ENCODE measurements at places on chromosomes 12 and 14.

- DNase-seq = no peak
These were observed 7.2 kb downstream of the CARMIL3 start for GRCh38 chr14:24058951-24059475.

DNA sequence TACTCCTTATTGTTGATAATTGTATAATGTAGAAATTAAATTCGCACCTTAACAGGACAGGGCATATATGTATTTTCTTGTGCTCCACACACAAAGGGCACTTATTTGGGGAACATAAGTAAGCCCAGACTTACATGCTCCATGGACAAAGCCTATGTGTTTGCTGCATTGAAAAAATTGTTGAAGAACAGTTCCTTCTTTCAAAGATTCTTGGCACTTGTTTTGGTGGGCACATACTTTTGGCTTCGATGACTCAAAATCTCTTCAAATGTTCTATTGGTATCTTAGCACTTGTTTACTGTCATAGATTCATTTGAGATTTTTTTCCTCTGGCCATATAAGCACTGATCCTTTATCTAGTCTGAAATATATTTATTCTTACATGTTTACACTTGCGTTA lies 1.4 kb upstream of the MAP4K5 start:
- DNase-seq = peak; percentile 47

DNA sequence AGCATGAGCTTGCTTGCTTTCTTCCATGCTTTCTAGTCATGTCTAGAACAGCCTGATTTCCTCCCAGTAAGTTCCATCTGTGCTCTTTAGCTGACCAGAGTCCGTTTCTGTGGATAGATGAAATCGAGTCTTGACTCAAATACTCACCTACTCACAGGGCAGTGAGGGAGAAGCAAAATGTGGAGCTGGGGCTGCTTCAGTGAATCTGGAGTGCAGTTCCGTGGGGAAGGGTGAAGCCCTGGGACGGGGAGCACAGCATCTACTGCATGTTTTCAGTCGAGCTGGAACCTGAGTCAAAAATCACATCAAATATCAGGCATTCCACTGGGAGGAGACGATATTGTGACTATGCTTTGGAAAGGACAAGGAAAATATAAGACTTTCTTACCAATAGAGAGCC lies 70.3 kb upstream of the PRMT8 start:
- no peak for DNase-seq

- DNase-seq = peak; percentile 87
These were observed 369.0 kb downstream of the DIO2 start for GRCh38 chr14:79842270-79842669.

GRCh38 chr12:119634743-119635142 lies 33.2 kb upstream of the PRKAB1 start:
- DNase-seq = no peak

- peak; percentile 74 for DNase-seq
These were observed 7.3 kb upstream of the FIGNL2 start for GRCh38 chr12:51855586-51856428.

GRCh38 chr12:7161811-7162210 lies 27.7 kb upstream of the PEX5 start:
- peak; percentile 35 for DNase-seq

- no peak for DNase-seq
These were observed 479.9 kb upstream of the NOVA1 start for GRCh38 chr14:27077710-27078109.

DNA sequence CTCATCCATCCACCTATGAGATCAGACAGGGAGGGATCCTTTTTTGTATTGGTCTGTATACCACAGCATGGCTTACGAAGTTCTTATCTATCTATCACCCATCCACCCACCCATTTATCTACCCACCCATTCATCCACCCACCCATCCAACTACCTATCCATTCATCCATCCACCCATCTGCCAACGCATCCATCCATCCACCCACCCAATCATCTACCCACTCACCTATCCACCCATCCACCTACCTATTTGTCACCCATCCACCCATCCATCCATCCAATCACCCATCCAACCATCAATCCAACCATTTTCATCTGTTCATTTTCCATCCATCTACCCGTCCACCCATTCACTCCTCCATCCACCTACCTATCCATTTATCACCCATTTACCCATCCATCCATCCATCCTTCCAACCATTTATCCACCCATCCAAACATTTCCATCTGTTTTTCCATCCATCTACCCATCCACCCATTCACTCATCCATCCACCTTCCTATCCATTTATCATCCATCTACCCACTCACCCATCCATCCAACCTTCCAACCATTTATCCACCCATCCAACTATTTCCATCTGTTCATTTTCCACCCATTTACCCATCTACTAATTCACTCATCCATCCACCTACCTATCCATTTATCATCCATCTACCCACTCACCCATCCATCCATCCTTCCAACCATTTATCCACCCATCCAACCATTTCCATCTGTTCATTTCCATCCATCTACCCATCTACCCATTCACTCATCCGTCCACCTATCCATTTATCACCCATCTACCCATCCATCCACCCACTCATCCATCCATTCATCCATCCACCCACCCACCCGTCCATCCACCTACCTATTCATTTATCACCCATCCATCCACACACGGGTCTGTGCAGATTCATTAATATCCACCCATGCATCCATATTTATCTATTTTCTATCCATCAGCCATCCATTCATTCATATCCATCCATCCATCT lies 13.3 kb downstream of the SDS start:
- no peak for DNase-seq

DNA sequence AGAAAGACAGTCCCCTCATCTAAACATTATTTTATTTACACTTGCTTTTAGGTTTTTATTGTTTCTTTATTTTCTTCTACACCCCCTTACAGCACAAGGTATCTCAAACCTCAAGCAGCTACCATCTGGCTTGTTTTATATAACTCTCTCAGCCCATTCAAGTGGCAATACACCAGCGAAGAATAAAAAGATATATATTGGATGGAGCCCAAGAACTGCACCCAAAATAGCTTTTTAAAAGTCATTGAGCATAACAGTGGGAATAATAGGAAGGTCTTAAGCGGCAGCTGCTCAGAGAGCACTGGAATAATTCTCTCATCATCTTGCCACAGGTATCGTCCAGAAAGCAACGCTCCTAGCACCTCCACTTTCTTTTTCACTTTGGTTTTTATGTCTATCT lies 322.5 kb downstream of the SYT1 start:
- DNase-seq = no peak

DNA sequence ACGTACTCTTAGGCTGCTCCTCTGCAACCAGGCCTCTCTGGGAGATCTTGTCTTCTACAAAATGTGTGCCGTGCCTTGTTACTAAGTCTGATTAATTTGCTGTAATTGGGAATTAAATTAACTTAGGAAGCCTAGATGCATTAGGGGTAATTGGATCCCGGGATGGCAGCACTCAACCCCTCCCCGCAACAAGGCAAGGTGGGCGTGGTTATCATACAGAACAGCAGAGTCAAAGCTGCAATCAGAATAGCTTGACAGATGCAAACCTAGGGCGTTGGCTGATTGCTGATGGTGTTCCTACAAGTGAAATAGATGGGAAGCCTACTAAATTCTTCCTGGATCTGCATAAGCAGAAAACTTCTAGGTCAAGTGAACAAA lies 34.5 kb upstream of the NFYB start:
- no peak for DNase-seq

- DNase-seq = no peak
These were observed 104.0 kb downstream of the WIF1 start for GRCh38 chr12:65016881-65017650.

DNA sequence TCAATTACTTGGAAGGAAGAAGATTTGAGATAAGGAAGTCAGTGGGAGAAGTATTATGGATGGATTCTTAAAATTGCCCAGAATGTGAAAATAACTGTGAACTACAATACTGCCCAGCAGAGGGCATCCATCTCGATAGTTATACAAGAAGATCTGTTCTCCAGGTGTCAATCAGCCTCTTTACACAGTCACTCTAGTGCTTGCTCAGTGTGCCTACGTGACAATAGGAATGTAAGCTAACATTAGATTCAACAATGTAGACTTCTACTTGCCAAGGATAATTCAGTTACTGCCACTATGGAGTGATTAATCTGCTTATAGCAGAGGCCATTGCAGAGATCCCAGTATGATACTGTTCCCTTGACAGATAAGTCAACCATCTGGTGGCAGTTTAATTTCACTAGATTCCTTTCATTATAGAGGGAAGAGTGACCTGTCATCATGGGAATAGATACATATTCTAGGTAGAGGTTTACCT lies 10.6 kb upstream of the MAP4K5 start:
- DNase-seq = peak; percentile 61

- DNase-seq = no peak
These were observed 16.2 kb upstream of the SERPINA1 start for GRCh38 chr14:94404561-94404960.

DNA sequence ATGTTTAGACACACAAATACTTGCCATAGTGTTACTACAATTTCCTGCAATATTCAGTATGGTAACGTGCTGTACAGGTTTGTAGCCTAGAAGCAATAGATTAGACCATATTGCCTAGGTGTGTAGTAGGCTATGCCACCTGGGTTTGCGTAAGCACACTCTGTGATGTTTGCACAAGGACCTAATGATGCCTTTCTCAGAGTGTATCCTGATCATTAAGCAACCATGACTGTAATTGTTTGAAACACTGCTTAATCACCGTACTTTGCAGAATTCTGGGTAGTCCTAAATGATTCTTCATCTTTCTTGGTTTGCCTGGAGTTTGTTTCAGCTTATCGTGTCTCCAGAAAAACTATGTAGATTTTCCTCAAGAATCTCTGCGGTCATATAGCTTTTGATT lies 11.2 kb upstream of the TCP11L2 start:
- no peak for DNase-seq

GRCh38 chr14:36768638-36769337 lies 107.1 kb downstream of the PAX9 start:
- DNase-seq = no peak

GRCh38 chr14:35034440-35034833 lies 11.6 kb upstream of the FAM177A1 start:
- DNase-seq = no peak

DNA sequence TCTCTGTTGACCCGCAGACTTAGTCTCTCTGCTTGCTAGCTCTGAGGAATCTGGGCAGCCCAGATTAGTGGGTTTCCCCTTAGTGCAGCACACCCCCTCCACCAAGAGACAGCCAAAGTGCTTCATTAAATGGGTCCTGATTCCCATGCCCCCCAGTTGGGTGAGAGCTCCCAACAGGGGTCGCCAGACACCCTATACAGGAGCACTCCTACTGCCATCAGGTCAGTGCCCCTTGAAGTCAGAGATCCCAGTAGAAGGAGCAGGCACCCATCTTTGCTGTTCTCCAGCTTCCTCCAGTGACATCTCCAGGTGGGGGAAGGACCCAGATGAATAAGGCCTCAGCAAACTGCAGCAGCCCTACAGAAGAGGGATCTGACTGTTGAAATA lies 36.7 kb upstream of the C14orf132 start:
- no peak for DNase-seq

DNA sequence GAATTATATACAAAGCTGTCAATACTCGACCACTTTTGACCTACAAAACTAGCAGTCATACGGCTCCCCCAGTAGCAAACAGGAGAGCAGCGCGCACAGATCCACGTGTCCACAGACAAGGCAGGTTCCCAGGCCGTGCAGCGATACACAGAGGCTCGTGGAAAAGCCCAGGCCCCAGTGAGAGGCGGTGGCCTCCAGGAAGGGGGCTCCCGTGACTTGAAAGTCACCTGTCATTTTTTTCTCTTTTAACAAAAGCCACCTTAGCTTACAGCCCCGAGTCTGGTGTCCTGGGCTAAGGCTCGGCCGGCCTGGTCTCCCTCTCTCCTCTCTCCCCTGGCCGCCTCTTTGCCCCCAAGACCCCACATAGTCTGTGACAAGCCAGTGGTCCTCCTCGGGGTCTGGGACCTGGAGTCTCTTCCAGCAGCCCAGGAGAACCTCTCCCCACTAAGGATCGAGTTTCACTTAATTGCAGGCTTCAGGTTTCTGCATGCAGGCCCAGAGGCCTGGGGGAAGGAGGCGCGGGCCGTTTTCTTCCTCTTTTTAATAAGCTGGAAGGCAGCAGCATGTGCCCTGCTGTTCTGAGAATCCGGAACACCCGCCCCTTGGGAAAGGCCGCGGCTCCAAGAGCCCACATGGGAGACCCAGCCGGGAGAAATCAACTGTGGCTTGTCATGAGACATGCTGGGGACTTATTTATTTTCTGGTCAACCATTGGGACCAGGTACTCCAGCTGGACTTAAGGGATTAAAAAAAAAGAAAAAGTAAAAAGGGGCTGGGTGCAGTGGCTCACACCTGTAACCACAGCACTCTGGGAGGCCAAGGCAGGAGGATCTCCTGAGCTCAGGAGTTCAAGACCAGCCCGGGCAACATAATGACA lies 15.9 kb downstream of the NCOR2 start:
- DNase-seq = peak; percentile 47

DNA sequence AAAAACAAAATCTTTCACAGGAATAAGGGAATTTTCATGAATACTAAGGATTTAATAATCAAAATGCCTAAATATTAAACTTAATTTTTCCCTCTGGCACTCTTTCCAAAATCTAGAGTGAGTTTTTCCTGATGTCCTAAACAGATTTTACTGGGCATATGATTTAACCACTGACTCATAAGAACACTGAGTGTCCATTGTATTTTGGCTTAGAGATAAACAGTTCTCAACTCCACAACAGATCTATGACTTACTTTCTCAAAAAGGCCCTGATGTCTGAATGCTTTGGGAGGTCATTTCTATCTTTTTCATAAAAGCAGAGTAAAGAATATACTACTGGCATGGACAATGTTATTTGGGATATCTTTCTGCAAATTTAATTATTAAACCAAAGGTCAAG lies 15.0 kb downstream of the TMBIM4 start:
- DNase-seq = no peak

- DNase-seq = no peak
These were observed 64.1 kb upstream of the JDP2 start for GRCh38 chr14:75363570-75364227.

- no peak for DNase-seq
These were observed 78.9 kb downstream of the EMP1 start for GRCh38 chr12:13275241-13276085.

All from EH (cell line).